ENCODE measurements at places on chromosomes 1 and 21.

GRCh38 chr1:83626603-83627002 is 372.3 kb downstream of the TTLL7 start:
- no peak for DNase-seq

DNA sequence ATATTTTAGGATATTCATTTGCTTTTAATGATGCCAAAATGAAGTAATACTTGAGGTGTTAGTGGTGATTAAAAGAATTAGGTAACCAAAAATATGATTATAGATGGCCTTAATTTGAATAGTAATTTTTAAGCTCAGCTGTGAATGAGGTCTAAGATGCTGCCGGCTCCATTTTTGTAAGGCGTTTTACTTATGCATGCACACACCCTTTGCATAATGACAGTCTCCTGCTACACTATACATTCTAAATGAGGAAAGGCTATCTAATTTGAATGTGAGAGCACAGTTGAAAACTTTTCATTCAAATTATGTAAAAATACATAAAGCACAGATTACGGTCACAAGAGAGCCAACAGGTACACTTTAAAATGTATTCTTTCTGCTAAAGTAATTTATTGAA is 41.6 kb downstream of the RGS21 start:
- DNase-seq, result no peak

DNA sequence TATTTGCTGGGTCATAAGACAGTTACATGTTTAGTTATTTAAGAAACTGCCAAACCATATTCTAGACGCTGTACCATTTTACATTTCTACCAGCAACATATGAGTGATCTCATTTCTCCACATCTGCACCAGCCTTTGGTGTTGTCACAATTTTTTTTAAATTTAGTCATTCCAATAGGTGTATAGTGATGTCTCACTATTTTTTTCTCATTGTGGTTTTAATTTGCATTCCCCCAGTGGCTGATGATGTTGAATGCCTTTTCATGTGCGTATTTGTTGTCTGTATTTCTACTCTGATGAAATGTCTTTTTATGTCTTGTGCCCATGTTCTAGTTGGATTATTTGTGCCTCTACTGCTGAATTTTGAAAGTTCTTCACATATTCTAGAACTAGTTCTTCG is 38.4 kb downstream of the NFASC start:
- no peak for DNase-seq

- DNase-seq, result no peak
Observed at GRCh38 chr21:45322231-45322959, 34.7 kb upstream of the POFUT2 start.

DNA sequence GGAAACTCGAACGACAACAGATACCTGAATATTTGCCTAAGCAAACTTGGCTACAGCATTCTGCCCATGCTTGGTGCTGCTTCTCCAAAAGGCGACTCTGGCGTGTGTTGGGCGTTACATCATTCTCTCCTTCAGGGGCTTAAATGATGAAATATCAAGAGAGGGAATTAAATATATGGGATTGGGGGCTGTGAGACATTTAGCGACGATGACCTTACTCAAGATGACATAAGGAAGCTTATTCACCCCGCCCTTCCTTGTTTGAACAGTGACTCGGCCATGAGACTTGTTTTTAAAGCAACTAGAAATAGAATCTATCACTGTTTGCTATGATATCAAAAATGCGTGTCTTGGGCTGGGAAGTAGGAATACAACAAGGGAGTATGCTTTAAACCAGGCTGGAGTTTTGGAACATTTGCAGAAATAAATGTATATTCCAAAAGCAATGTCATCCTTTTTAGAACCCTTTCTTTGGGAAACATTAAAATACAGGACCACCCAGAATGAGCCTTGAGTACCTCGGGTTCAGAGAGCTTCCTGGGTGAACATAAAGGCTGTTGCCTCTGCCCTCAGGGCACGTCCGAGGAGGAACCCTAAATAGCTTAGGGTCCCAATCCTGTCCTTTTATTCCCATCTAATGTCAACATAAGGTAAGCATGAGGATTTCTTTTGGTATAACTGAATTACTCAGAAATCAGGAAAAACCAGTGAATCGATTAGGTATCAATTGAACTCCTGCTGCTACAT is 123.3 kb upstream of the SLC45A1 start:
- no peak for DNase-seq

DNA sequence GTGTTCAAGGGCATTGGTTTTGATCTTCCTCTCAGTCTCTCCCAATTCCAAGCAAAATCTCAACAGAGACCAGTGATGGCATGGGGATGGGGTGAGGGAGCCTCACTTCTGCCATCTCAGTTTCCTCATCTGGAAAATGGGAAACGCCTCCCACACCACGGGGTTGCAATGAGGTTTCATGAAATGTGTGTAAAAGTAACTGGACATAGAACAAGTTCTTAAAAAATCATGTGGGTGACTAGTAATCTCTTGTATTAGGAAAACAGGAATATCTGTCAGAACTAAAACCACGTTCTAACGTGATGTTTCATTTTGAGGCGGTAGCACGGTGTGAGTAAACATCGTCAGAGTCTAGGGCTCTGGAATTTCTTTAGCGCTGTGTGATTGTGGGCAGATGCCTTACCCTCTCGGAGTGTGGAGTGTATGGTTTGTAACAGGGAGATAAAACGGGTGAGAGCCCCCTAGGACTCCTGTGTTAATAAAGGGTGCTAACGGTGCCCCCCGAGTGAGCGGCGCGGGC is 55.5 kb upstream of the DNAJC6 start:
- DNase-seq, result no peak

DNA sequence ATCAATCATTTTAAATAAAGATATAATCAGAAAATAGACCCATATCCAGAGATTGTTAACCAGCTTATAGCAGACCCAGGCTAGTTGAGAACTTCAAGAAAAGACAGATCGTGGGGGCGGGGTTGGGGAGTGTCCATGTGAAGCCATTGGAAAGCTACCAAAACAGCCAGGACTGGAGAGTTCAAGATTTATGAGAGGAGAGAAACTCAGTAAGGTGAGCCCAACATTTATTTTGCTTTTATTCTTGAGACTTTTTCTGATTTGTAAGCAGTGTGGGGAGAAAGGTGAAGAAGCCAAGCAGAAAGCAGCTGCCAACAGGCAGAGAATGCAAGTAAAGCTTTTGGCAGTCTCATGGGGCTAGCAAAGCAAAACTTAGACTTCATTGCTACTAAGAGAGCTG is 179.9 kb downstream of the VPS13D start:
- DNase-seq, result no peak

GRCh38 chr1:83860490-83861221 is 138.3 kb downstream of the TTLL7 start:
- DNase-seq, result no peak

- DNase-seq, result peak; percentile 76
Observed at GRCh38 chr1:243926803-243927245, 76.8 kb upstream of the AKT3 start.

DNA sequence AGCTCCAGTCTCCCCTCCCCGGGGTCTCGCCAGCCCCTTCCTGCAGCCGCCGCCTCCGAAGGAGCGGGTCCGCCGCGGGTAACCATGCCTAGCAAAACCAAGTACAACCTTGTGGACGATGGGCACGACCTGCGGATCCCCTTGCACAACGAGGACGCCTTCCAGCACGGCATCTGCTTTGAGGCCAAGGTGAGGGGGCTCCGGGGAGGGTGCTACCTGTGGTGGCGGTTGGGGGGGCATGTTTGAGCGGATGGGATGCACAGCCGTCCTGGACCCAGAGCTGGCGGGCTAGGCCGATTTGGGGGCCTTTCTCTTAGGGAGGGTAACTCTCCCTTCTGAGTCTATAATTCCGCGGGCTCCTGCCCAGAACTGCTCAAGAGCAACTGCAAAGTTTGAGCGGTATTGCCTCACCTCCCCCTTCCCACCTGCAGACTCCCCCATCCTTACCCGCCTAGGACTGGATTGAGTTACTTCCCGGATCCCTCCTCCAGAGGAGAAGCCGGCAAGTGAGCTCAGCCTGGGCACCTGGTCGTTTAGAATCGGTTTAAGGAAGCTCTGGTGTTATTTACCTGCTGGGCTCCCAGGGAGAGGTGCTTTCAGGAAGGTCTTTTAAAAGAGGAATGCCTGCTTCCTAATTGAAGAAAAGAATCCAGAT is 730 bp downstream of the NOS1AP start:
- DNase-seq, result no peak

DNA sequence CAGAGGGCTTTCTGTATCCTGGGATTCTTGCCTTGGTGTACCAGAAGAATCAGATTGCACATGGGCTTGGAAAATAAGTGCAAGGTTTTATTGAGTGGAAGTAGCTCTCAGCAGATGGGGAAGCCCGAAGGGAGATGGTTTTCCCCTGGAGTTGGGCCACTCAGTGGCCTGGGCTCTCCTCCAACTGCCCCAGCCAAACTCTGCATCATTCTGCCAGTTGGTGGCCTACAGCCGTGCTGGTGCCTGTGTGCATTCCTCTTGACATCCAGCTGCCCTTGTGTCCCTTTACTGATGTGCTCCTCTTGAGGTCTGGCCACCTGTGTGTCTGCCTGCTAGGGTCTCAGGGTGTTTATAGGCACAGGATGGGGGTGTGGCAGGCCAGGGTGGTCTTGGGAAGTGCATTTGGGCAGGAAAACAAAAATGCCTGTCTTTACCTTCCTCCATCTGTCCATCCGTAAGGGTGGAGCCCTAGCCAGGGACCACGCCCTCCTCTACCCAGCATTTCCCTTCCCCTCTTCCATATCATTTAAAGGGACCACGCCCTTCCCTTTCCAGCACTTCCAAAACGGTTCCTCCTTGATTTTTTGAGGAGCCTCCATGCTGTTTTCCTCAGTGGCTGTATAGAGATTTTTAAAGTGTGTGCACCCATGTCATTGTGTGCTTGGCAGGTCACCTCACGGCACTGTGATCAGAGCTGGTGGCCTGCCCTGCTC is 18.9 kb downstream of the SNAP47 start:
- no peak for DNase-seq
